ENCODE measurements at places on chromosomes 13 and 19. TPM values are rescaled to one million over a fixed set of nuclear protein-coding genes. Genes with fewer than 3 reads are reported as not detected.

- no peak overlapping the region for H3K27ac ChIP-seq
- H3K4me1 ChIP-seq: peaks cover 5% of the 10 kb centered on the region
- H3K4me3 ChIP-seq: no peak overlapping the region
- no peaks in the 10 kb centered on the region for H3K27me3 ChIP-seq
These were observed 7.6 kb upstream of the HMG20B start for GRCh38 chr19:3565139-3565538.

Gene PAN3
- 68.2 TPM for total RNA-seq

GRCh38 chr19:56153507-56153906 lies 12.4 kb downstream of the ZNF444 start:
- H3K27me3 ChIP-seq: no peaks in the 10 kb centered on the region
- DNase-seq: no peak
- H3K4me3 ChIP-seq: no peak overlapping the region
- no peaks in the 10 kb centered on the region for H3K4me1 ChIP-seq
- H3K36me3 ChIP-seq: peaks cover 61% of the 10 kb centered on the region
- no peak overlapping the region for H3K27ac ChIP-seq

DNA sequence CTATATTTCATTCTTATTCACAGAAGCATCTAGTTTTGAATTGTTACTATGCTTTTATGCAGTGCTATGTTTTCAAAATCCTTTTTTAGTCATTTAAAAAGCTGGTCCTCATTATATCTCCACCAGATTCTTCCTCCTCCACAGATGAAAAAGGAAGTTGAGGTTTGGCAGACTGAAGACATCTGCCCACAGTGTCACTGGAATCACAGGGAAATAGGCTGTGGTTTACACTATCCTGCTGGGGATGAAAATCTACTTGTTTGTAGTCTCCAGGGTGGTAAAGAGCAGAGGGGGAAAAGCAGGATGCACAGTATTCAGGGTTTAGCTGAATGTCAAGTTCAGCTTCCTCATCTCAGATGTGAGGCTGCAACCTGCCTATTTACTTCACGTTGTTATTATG lies 351.2 kb downstream of the DNAJC15 start:
- H3K4me1 ChIP-seq: no peaks in the 10 kb centered on the region
- H3K27ac ChIP-seq: no peak overlapping the region
- H3K27me3 ChIP-seq: peaks cover 7% of the 10 kb centered on the region
- H3K36me3 ChIP-seq: no peaks in the 10 kb centered on the region

- peaks cover 68% of the 10 kb centered on the region for H3K4me1 ChIP-seq
- peak overlapping the region; percentile 97 for H3K4me3 ChIP-seq
- peaks cover 50% of the 10 kb centered on the region for H3K36me3 ChIP-seq
- peak overlapping the region; percentile 100 for H3K27ac ChIP-seq
These were observed 2.3 kb downstream of the WDR83 start for GRCh38 chr19:12668932-12669269.

Gene ANGPTL8
- not detected for total RNA-seq

Data from activated B cell treated with CpG ODN at 0.5 μM for 24 hours (primary cell).